ENCODE measurements at places on chromosomes 16 and 17.

DNA sequence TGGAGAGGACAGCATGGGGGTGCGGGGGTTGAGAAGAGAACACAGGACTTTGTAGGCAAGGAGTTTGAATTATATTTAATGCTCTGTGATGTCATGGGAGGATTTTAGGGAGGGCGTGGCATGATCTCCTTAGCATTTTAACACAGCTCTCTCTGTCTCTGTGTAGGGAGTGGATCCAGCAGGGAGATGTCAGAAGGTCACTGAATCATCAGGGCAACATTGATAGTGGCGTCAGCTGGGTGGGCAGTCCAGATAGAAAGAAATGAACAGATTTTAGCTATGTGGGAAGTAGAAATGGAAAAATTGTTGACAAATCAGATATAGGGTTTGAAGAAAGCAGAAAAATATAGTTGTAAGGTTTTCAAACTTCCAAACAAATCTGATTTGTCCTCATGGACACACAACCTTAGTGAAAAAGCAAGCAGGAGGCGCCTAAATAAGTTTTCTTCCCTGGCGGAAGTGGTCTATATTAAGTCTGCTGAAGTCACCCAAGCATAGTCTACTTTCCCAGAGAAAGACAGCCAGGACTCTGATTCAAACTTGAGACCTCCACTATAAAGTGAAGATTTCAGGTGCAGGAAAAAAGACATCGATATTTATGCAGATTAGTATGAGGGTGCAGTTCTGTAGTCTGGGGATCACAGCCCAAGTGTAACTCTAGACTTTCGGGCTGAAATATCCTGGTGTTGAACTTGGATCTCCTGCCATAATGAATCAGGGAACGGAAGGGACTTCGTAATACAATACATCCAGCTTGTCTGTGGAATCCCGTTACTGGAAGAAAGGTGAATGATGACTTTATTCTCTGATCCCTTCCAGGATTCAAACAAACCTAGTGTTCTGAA lies 10.1 kb upstream of the PCTP start:
- DNase-seq: no peak

DNA sequence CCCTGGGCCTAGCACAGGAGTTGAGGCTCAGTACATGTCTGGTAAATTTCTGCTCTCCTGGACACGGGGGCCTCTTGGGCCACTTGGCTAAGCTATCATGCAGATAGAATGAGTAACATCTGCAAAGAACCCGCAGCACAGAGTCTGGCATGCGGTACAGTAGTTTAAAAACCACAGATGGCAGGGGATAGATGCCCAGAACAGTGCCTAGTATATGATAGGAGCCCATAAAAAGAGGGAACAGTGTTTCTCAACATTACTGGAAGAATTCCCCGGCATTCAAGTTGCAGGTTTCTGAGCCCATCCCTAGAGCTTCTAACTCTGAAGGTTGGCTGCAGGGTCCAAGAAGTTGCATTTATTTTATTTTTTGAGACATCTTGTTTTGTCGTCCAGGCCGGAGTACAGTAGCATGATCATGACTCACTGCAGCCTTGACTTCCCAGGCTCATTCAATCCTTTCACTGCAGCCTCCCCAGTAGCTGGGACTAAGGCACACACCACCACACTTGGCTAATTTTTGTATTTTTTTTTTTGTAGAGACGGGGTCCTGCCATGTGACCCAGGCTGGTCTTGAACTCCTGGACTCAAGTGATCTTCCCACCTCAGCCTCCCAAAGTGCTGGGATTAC lies 5.8 kb downstream of the CDIPT start:
- no peak for DNase-seq

GRCh38 chr16:47506800-47507199 lies 45.7 kb downstream of the PHKB start:
- DNase-seq: no peak

DNA sequence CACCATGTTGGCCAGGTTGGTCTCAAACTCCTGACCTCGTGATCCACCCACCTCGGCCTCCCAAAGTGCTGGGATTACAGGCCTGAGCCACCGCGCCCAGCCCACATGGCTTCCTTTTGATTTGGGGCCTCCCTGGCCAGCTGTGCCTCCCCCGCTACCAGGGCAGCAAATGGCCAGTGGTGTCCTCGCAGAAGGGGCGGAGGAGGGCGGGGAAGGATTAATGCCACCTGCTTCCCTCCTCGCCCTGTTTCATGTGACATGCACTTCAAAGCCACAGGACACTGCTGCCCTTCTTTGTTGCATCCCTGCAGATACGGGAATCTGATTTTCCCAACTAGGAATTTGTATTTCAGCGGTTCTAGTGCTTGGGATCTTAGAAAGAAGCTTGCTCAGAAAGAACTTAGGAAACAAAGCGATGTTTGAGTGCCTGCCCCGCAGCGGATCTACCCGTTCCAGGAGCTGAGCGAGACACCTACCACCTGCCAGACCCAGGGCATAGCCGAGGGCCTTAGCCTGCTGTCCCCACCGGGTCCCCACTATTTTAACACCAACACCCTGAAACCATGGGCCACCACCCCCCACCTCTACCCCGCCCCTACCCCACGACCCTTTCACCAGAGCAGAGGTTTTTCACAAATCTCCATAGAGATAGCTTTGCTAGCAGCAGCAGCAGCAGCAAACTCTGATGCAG lies 37.7 kb upstream of the CCDC182 start:
- DNase-seq: no peak

- no peak for DNase-seq
These were observed 502.6 kb downstream of the TMEM114 start for GRCh38 chr16:8087597-8088289.

DNA sequence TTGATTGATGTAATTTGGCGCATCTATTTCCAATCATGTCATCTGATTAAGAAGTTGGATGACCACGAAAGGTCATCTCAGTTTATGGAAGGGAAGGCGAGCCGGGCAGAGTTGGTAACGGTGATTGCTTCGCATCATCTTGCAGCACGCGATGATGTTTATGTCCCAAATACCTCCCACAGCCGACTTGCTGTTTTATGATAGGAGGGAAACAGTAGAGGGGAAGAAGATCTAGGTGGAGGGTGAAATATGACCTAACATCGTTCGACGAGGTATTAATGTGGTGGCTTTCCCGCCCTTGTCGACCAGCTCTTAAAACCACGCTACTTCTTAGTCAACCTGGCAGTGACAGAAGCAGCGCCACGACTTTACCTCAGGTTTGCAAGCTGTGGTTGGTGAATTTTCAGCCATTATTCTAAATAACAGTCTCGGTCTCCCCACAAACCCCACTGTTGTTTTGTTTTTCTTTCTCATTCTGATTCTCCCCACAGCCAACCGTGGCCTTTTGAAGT lies 805 bp upstream of the TANC2 start:
- DNase-seq: no peak

DNA sequence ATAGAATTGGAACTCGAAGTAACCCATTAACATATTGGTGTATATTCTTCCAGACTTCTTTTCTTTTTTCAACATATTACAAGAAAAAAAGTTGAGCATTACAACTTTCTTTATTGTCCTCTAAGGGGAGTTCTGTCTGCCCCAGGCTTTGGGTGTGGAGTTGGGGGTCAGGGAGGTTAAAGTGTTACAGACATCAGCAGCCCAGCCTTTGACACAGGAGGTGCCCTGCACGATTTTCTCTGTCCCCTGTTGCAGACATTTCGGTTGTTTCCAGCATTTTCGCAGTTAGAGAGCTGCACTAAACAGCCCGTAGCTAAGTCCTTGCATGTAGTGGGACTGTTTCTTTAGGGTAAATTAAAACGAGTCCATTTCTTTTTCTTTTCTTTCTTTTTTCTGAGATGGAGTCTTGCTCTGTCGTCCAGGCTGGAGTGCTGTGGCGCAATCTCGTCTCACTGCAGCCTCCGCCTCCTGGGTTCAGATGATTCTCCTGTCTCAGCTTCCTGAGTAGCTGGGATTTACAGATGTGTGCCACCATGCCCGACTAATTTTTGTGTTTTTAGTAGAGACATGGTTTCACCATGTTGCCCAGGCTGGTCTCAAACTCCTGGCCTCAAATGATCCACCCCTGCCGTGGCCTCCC lies 13.4 kb upstream of the ADCY7 start:
- DNase-seq: no peak

DNA sequence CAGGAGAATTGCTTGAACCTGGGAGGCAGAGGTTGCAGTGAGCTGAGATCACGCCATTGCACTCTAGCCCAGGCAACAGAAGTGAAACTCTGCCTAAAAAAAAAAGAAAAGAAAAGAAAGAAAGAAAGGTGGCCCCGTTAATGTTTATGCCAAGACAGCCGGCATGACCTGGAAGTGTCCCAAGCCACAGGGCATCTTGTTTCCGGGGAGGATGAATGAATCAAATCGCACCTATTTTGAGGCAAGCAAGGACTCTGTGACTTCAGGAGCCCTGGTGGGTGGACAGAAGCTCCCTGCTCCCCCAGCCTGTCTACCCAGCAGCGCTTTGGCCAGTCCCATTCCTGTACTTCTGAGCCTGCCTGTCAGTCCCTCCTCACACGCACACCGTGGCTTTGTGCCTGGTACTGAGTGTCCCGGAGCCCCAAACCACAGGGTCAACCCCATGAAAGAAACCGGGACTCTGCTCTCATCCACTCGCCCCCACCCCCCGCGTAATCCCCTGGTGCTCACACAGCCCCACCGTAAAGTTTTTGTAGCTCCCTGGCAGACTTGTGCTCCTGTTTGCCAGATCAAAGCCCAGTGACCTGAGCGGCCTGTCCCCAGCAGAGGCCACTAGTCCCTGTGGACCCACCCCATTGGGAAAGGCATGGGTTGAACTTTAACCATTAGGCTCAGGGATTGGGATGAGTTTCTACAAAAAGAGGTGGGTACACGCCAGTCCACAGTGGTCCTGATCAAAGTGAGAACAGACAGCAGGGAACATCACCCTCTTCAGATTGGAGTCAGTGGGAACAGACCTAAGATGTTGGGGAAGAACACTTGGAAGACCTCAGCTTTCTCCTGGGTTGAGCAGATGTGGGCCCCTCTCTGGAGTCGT lies 19.3 kb downstream of the CD2BP2 start:
- peak; percentile 10 for DNase-seq
